ENCODE measurements at places on chromosomes 3 and 15.

DNA sequence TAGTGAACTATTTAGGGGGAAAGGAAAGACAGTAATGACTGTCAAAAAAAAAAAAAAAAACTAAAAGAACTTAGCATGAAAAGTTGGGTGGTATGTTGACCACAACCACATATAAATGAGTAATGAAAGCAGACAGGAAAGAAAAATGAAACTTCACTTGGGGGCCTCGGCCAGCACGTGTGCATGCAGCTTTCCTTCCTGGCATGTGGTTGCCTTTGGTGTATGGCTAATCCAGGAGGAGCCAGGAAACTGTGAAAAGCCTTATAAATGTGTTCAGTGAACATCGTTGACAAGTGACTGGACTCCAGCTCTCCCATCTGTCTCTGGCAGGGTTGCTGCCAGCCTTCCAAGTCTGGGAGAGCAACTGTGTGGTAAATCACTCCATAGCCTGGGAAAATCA lies 195.1 kb downstream of the DTWD1 start:
- no peak for DNase-seq

DNA sequence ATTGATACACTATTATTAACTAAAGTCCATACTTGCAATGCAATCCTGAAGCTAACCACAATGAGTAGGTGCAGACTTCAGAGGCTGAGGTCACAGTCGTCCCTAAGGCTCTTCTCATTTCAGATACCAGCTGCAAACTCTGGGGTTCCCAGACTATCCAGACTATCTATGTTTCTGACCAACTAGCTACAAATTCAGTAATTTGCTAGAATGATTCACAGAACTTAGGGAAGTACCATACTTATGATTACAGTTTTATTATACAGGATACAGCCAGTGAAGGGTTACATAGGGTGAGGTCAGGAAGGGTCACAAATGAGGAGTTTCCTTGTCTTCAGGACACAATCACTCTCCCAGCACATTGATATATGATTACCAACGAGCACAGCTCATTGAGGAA lies 36.5 kb downstream of the PPM1L start:
- no peak for DNase-seq

DNA sequence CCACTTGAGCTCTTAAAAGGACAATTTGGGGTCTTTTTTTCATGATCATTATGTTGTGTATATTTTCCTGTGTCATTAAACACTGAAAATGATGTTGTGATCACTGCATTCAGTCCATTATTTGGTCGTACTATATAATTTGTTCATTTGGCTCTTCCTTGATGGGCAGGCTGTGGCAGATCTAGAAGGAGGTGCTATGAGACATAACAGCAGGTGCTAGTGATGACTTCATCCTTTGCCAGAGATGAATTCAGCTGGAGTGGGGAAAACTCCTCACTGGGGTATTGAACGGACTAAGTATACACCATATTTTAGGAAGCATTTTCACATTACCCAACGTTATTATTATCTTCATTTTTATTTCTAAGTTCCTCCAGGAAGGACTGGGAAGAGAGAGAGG lies 12.0 kb downstream of the CMTM7 start:
- DNase-seq = no peak

- no peak for DNase-seq
Measured at GRCh38 chr15:51335538-51336410, 2.6 kb downstream of the CYP19A1 start.

DNA sequence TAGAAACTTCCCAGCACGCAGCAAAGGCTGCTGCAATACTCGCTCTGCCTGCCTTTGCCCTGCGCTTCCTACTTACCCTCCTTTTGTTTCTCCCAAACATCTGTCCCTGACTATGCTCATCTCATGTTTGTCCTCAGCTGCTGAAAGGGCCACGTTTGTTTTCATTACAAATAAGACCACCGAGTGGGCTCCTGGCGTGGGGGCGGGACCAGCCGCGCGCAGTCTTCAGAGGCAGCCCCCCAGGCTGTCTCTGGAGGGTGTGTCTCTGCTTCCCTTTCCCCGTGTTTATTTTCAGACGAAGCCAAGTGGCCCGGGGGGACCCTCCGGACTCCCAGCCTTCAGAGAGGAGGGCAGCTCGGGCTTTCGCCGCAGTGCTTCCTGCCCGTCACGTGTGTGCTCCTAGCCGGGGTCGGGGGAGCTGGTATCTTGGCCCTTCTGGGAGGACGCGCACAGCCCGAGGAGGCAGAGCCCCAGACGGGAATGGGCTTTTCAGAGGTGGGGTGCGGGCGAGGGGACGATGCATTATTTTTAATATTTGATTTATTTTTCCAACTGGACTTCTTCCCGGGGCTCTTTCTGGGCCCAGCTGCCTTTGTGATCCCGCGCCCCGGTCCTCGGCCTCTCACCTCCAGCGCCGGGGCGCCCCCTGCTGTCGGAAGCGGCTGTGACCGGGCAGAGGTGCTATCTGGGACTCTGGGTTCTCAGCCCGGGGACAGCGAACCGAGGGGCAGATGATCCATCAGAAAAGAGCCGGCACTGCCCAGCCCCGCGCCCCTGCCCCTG lies 70.0 kb upstream of the CGNL1 start:
- DNase-seq = no peak

- no peak for DNase-seq
Measured at GRCh38 chr15:69375151-69375790, 38.9 kb upstream of the KIF23 start.

DNA sequence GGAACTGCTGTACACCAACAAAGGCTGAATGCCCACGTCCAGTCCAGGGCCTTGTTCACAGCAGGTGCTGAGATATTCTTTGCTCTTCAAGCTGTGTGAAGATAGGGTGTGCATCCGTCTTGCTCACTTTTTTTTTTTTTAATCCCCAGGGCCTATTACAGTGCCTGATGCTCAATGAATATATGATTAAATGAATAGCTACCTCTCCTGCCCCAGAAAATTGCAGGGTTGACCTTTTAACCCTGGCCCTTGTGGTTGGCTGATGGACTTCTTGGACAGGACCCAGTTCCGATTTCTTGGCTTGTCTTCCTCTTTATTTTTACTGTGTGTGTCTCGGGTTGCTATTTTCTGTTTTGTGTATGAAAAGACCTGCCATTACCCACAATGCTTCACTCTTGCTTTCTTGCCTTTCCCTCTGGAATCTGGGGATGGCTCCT lies 2.9 kb upstream of the FYTTD1 start:
- DNase-seq = no peak

DNA sequence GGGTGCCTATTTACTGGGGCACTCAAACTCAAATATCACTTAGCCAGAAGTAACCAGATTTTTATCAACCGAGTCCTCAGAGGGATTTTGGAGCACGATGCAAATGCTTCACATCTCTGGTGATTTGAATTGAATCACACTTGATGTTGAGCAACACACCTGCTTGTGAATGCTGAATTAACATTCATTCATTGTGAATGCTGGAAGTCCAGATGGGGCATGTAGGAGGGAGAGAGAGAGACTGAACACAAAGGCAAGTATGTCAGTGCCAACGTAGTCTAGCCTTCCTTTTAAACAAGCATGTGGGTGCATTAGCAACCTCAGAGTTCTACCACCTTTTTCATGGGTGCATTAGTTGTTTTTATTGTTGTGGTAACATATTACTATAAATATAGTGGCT lies 156.2 kb downstream of the ADAMTSL3 start:
- DNase-seq = no peak

DNA sequence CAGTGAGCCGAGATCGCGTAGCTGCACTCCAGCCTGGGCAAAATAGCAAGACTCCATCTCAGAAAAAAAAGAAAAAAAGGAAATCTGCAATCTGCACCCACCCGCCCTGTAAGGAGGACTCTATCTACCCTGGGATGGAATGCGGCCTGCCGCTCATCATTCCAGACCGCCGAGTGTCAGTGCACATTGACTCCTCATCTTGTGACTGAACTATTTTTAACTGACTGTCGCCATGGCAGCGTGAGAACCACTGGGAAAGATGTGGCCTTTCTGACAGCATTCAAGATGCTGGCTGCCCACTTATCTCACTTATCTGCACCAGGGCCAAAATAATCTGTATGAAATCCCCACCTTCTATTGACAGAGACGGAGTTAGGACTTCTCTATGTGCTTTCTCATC lies 38.8 kb upstream of the ANKRD34C start:
- DNase-seq = no peak

- no peak for DNase-seq
Measured at GRCh38 chr15:38610748-38611147, 46.1 kb upstream of the RASGRP1 start.

GRCh38 chr15:45417303-45417950 lies 39.1 kb upstream of the GATM start:
- no peak for DNase-seq

- DNase-seq = no peak
Measured at GRCh38 chr3:118754406-118755252, 280.0 kb downstream of the IGSF11 start.

DNA sequence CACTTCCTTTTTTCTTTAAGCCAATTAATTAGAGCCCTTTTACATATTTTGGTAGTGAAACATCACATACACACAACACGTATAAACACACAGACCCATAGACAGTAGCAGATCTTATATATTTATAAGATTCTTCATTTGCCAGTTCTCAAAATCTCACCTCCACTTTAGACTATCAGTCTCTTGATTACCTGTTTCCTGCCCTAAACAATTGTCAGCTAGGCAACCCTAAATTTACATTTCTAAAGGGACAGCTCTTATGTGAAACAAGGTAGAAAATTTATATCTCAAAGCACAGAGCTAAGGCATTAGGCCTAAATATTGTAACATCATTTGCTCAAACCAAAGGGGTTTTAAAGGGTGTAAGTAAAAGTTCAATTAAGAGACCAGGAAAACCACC lies 28.9 kb downstream of the SETMAR start:
- no peak for DNase-seq

- DNase-seq = no peak
Measured at GRCh38 chr15:63094495-63094931, 27.1 kb upstream of the LACTB start.

DNA sequence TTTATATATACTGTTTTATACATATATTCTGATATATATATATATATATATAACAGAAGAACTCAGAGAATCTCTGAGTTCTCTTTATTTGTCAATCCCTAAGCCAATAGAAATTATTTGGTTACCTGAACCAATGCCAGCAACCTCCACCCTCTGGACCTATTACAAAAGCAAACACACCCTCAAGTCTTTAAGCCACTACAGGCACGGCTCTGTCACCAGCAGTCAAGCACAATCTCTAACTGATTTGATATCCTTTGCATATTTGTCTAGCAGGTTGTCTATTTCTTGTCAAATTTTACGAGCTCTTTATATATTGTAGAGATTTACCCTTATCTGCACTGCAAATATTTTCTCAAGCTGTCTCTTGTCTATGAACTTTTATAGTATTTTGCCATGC lies 66.6 kb upstream of the TOPAZ1 start:
- DNase-seq = no peak

GRCh38 chr15:98040146-98040545 lies 79.6 kb downstream of the ARRDC4 start:
- DNase-seq = no peak
